ENCODE measurements at places on chromosomes 6 and 20. TPM values are rescaled to one million over a fixed set of nuclear protein-coding genes. Genes with fewer than 3 reads are reported as not detected.

The TRIM40 gene
- total RNA-seq = not detected

DNA sequence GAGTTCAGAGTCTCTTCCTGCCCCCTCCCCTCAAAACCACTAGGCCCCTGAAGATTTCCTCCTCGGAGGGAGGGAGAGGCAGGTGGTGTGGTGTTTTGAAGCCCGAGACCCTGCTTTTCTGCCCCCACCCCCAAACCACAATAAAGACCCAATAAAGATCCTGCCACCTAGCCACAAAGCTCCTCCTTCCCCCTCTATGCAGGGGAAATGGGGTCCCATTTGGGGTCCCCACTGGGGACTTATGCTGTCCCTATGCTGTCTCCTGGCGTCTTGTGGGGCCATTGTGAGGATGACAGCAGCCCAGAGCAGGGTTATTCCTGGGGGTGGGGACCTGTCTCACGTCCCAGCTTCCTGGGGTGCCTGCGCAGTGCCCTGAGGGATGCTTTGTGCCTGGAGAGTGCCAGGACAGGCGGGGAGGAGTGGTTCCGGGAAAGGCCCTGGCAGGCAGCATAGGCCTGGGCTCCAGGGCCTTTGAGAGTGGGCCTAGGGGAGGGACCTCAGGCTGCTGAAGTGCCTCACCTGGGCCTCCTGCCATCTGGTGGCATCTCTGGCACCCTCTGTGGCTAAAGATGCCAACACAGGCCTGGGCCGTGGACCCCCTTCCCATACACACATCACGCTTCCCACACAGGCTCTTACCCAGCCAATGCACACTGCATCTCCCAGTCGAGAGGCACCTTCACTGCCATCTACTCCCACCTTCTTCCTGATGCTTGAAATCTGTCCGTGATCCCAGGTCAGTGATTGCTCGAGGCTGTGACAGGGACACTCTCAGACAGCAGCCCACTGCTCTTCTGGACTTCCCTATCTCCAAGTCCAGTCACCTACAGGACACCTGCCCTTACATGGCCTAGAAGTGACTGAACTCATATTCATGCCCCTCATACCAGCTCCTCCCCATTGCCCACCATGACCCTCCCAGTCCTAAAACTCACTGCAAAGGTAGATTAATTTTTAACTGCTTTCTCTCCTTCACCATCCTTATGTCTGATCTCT lies 7.9 kb upstream of the ARMC12 start:
- DNase-seq = peak; percentile 52
- H3K36me3 ChIP-seq = no peaks in the 10 kb centered on the region
- peaks cover 94% of the 10 kb centered on the region for H3K4me1 ChIP-seq

The DCDC2 gene
- 0.13 TPM for total RNA-seq

The HEY2 gene
- total RNA-seq = 0.16 TPM

GRCh38 chr6:56922645-56923044 lies 32.3 kb upstream of the BEND6 start:
- H3K4me3 ChIP-seq = no peak overlapping the region
- no peaks in the 10 kb centered on the region for H3K36me3 ChIP-seq
- no peaks in the 10 kb centered on the region for H3K27me3 ChIP-seq
- no peak for DNase-seq

DNA sequence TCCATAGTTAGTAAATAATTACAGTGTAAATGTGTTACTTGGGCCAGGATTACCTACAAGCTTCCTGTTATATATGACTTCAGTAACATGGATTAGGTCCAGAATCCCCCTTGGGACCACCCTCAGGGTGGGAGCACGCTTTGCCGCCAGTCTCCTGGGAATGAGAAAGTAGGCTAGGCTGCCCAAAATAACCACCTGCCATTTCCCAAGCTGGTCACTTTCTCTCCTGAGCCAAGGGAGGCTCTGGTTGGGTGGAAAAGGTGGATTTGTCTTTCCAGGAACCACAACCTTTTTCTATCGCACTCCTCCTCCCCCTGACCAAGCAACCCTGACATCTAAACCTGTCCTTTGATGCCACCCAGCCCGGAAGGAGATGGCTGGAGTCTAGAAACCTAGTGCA lies 9.6 kb upstream of the RIMS4 start:
- H3K4me3 ChIP-seq = no peak overlapping the region
- H3K27me3 ChIP-seq = peaks cover 4% of the 10 kb centered on the region
- H3K27ac ChIP-seq = no peak overlapping the region
- H3K4me1 ChIP-seq = no peaks in the 10 kb centered on the region
- no peak for DNase-seq

DNA sequence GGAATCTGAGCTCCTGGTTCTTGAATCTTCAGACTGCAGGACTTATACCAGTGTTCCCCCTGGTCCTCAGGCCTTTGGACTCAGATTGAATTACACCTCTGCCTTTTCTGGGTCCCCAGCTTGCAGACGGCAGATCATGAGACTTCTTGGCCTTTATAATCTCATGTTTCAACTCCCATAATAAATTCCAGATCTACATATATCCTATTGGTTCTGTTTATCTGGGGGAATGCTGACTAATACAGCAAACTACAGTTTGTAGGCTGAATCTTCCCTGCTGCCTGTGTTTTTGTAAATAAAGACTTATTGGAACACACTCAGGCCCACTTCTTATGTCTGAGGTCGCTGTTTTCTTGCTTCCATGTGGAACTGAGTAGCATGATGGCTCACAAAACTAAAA lies 184.7 kb downstream of the HDGFL1 start:
- no peaks in the 10 kb centered on the region for H3K36me3 ChIP-seq
- no peaks in the 10 kb centered on the region for H3K27me3 ChIP-seq
- no peak overlapping the region for H3K27ac ChIP-seq
- H3K4me3 ChIP-seq = no peak overlapping the region
- no peaks in the 10 kb centered on the region for H3K4me1 ChIP-seq
- no peak for DNase-seq

DNA sequence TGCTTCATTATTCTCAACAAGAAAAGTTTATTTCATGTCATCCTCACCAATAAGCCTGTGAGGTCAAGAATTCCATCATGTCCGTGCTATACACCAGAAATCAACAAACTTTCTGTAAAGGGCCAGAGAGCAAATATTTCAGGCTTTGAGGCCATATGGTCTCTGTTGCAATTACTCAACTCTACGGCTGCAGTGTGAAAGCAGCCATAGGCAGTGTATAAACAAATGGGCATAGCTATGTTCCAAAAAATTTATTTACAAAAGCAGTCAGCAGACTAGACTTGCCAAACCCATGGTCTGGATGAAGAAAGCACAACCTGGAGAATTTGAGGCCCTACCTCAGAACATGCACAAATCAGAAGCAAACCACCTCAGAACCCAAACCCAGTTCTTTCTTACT lies 118.5 kb downstream of the PCSK2 start:
- no peaks in the 10 kb centered on the region for H3K27me3 ChIP-seq
- H3K4me3 ChIP-seq = no peak overlapping the region
- no peaks in the 10 kb centered on the region for H3K36me3 ChIP-seq
- H3K27ac ChIP-seq = no peak overlapping the region

The TMEM14C gene
- 24.7 TPM for total RNA-seq

Data from T-cell (primary cell).